Activated CD4-positive, alpha-beta T cell treated with anti-CD3 and anti-CD28 coated beads, Interleukin-2, Interleukin-4, amounts not matched to agents 100 ng/mL and 50 ng/mL, durations not matched to agents 16 hours and 8 hours (primary cell): ENCODE measurements at places on chromosomes 4 and X.

GRCh38 chr4:23877758-23878229 lies 12.1 kb downstream of the PPARGC1A start:
- DNase-seq = no peak

- no peak for DNase-seq
Measured at GRCh38 chr4:45324455-45325417, 598.4 kb upstream of the GNPDA2 start.

GRCh38 chr4:140092094-140092851 lies 61.7 kb downstream of the MAML3 start:
- DNase-seq = no peak

- no peak for DNase-seq
Measured at GRCh38 chrX:153750127-153750774, 13.8 kb upstream of the PLXNB3 start.

DNA sequence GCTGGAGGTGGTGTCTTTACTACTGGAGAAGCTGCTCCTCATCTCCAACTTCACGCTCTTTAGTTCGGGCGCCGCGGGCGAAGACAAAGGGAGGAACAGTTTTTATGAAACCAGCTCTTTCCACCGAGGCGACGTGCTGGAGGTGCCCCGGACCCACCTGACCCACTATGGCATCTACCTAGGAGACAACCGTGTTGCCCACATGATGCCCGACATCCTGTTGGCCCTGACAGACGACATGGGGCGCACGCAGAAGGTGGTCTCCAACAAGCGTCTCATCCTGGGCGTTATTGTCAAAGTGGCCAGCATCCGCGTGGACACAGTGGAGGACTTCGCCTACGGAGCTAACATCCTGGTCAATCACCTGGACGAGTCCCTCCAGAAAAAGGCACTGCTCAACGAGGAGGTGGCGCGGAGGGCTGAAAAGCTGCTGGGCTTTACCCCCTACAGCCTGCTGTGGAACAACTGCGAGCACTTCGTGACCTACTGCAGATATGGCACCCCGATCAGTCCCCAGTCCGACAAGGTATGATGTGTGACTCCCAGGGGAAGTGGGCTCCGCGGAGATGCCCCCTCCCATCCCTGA lies 634 bp downstream of the LRAT start:
- no peak for DNase-seq

- DNase-seq = no peak
Measured at GRCh38 chrX:38618180-38618579, 56.8 kb downstream of the TSPAN7 start.

GRCh38 chr4:7166981-7167700 lies 25.2 kb upstream of the SORCS2 start:
- no peak for DNase-seq

DNA sequence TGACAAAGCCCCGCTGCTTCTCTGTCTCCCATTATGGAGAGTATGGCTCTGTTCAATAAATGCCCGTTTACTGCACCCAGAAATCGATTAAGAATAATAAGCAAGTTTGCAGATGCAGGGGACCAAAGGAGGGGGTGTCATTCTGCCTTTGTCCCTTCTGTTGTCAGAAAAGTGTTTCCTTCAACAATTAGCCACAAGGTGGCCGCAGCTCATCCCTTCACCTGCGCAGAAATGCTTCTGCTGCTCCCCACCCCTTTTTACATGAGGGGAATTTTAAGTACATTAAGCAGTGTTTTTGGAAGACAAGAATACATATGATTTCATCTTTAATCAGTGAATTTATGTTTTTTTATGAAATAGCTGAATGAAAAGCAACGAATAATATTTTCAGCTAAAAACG lies 175.6 kb upstream of the ARX start:
- DNase-seq = no peak

- no peak for DNase-seq
Measured at GRCh38 chrX:102846544-102847236, 90.4 kb upstream of the RAB40AL start.

DNA sequence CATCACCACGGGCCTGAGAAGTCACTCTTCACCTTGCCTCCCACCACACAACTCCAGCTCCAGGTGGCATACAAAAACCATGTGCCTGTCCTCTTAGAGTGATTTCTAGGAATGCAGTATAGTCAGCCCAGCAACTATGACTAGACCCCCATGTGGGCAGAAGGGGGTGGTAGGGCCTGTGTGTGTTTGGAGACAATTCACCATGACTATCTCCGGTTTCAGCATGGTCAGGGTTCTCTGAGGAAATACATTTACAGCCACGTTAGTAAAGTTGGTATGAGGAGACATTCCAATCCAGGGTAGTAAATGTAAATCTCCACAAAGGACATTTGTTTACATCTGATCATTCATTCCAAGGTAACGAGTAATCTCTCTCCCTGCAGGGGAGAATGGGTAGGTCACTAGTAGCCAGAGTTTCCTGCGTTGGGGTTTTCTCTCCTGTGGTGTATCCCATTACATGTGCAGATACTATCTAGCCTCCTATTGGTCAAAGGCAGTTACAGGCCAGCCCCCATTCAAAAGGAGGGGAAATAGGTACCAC lies 4.2 kb upstream of the MTMR1 start:
- no peak for DNase-seq

- DNase-seq = no peak
Measured at GRCh38 chrX:148610328-148610698, 109.9 kb downstream of the AFF2 start.

- DNase-seq = peak; percentile 28
Measured at GRCh38 chr4:155353923-155354540, 22.7 kb downstream of the MAP9 start.

DNA sequence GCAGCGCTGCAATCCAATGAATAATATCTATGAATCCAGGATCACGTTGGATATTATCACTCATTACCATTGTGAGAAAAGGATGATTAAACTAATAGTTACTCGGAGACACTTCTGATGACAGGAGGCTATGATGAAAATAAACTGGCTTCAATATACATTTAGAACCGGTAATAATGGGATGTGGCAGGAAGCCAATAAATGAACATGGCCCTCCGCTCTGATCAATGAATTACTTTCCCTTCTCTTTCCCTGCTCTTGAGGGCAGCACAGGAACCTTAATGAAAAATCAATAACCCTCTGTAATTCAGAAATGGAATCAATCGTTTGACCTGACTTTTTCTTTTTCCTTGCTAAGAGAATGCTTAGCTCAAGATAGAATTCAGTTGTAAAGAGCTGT lies 103.9 kb upstream of the PAQR3 start:
- no peak for DNase-seq

DNA sequence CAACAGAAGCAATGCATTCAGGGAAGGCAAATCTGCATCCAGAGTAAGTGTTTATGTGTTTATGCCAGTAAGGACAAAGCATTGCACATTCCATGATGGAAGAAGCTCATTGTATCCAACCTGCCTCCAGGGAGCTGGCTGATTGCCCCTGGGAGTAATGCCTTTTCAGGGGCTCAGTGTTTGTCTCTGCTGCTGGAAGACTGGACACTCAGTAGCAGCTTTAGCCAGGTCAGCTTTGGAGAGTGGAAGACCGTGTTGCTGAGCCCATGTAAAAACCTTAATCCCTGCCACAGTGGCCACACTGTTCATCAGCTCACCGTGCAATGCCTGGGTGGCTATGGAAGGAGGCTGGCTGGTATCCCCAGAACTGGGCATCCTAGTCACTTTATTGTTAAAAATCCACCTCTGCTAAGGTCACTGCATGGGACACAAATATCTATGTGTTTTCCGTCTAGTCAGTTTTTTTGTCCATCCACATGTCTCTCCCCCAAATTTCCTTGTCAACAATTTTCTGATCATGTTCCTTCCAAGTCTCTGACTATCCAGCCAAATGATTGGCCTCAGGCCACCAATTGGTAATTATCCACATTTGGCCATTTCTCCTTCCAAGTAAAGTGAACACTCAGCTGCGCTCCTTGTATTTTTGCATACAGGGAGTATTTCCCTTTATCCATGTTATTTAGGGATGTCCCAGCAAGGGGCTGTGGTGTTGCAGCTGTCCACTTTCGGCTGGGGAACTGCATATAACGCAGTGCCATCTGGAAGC lies 2044.5 kb upstream of the AGA start:
- no peak for DNase-seq

- DNase-seq = no peak
Measured at GRCh38 chr4:98639108-98639507, 19.3 kb downstream of the TSPAN5 start.

- DNase-seq = no peak
Measured at GRCh38 chr4:168711197-168712140, 214.6 kb downstream of the PALLD start.

- DNase-seq = no peak
Measured at GRCh38 chr4:30265716-30266115, 454.5 kb upstream of the PCDH7 start.

GRCh38 chr4:102736636-102737549 lies 23.9 kb downstream of the MANBA start:
- no peak for DNase-seq

- DNase-seq = no peak
Measured at GRCh38 chrX:153869473-153870287, 16.3 kb downstream of the L1CAM start.

DNA sequence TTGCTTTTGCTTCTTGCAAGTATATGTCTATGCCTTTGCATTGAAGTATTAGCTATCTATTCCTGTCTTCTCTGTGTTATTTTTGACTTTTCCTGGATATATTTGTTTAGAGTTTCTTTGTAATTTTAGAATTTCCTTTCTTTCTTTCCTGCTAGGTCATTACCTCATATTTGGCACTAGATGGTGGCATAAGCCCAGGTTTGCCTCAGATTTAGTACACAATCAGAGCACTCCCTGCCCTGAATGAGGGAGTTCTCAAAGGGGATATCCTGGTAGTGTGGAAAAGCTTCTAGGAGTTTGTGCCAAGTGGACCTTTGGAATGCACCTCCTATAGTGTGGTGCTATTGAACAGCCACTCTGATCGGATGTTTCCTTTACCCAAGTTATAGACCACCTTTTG lies 181.6 kb downstream of the UGT8 start:
- no peak for DNase-seq

DNA sequence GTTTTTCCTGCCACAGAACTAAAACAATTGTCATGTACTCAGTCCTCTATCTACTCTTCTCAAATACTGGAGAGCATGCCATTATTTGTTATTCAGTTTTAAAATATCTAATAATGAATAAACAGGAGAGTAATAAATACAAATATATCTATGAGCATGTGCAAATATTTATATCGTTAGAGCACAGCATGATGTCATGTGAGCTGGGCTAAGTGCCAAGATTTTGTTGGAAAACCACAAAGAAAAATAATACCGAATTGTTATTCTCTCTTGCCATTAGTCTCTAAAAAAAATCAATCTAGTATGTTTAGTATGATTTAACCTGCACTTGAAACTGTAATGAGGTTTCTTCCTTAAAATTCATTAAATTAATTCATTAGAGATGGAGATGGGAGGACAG lies 97.3 kb downstream of the DDX60 start:
- no peak for DNase-seq

- DNase-seq = no peak
Measured at GRCh38 chr4:83153417-83153816, 38.9 kb upstream of the PLAC8 start.

GRCh38 chrX:23578079-23578478 lies 89.2 kb upstream of the PRDX4 start:
- no peak for DNase-seq

GRCh38 chr4:113560579-113560978 lies 201.0 kb downstream of the CAMK2D start:
- no peak for DNase-seq

- DNase-seq = no peak
Measured at GRCh38 chrX:121128925-121129877, 81.8 kb downstream of the GLUD2 start.

DNA sequence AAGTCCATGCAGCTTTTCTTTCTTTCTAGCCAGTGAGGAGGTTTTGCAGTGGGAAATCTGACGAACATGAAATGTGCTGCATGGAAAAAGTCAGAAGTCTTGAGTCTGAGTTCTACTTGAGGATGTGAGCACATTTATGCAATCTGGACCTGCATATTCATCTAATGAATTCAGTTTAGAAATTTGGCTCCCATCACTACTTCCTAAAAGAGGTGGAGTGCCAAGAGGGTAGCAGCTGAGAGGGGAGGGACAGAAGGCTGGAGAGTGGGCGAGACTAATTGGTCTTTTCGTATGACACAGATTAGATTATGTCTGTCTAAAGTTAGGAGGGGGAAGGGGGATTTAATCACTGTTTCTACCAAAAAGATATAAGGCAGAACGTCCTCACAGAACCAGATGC lies 535.9 kb downstream of the IQCM start:
- DNase-seq = no peak

- DNase-seq = no peak
Measured at GRCh38 chrX:85244450-85245211, 840 bp downstream of the ZNF711 start.

- DNase-seq = no peak
Measured at GRCh38 chr4:144666539-144667175, 20.7 kb downstream of the HHIP start.

DNA sequence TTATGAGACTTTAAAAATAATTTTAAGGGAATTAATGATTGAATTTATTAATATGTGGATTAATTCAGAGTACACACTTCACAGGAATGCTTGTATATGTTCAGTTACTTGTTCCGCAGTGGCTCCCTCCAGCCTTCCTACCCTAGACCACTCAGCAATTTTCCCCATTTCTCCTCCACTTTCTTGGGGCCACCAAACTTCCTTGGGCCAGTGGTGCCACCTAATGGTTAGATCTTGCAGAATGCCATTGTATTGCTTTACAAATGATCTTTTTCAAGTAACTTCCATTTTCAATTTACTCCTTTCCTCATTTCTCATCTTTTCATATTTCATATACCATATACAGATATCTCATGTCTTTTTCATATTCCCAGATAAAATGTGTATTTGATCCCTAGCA lies 3.6 kb upstream of the RNF175 start:
- no peak for DNase-seq

DNA sequence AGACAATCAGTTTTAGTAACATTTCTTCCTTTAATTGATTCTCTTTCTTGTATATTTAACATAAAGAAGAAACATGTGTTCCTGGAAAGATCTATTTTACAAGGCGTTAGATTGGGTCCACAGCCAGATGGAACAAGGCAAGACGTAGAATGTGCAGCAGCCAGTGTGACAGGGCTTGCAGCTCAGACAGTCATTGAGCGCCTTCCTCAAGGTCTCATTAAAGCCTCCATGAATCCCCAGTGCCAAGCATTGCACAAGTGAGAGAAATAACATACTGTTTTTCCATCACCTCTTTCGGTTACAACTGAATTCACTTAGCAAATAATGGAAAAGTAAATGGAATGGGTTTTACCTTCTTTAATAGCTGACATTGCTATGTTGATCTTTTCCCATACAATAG lies 292.5 kb downstream of the USP46 start:
- DNase-seq = no peak

DNA sequence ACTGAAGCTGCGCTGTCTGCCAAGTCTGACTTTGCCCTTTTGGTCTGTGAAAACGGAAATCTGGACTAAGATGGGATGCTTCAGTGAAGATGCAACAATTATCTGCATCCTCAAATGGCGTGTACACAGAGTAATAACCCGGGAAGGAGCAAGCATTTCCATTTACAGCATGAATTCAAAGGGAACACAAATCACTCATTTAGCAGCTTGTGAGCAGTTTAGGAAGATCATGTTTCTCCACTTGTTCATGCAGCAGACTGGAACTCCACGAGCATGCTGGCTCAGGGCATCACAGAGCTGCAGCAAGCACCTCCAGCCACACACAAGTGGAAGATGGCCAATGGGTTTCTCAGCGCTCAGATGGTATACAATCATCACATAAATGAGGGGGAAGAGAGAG lies 175.5 kb downstream of the NLGN4X start:
- no peak for DNase-seq

GRCh38 chrX:136185401-136186022 lies 38.2 kb downstream of the FHL1 start:
- no peak for DNase-seq
